HepG2 (cell line): ENCODE measurements at places on chromosomes 4 and X.

DNA sequence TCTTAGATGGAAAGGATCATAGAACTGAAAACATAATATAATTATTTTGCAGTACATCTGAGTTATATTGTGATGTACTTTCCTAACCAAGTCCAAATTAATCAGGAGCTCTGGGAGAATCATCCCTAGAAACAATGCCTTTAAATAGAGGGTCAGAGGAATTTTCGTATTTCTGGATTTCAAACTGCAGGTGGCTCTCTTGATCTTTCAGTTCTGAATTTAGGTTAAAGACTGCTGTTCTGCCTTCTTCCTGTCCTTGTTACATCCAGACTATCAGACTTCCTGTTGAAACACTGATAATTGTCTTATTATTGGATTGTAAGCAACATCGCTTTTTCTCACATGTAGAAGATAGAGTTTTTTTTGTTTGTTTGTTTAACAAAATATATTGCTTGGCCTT lies 142.7 kb downstream of the RPA4 start:
- no peak for DNase-seq

- no peak for DNase-seq
Measured at GRCh38 chrX:121863976-121864375, 816.6 kb downstream of the GLUD2 start.

DNA sequence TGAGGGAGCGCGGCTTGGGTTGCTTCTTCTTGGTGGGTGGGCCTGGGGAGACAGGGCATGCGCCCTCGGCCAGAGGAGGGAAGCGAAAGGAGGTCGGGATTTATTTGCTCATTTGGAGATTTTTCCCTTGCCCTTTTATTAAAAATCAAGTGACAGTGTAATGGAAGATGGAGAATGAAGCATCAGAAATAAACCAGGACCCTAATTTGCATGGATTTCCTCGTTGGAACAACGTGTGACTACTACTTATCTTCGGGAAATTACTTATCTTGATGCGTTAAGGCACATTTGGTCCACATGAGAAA lies 709 bp upstream of the CLOCK start:
- no peak for DNase-seq

DNA sequence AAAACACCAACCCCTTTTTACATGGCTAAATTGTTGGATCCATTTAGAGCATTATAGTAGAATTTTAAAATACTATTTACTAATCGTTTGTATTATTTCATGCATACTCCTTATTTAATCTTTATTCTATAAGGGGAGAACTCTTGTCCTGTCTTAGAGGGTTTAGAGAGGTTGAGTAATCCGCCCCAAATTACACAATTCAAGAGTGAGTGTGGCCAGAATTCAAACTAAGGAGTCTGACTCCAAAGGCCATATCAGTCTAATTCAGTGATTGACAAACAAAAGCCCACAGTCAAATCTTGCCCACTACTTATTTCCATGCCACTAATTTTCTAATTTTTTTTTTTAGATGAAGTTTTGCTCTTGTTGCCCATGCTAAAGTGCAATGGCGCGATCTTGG lies 33.7 kb upstream of the NEIL3 start:
- DNase-seq, result no peak

GRCh38 chrX:71181558-71181909 lies 36.9 kb downstream of the NLGN3 start:
- no peak for DNase-seq

DNA sequence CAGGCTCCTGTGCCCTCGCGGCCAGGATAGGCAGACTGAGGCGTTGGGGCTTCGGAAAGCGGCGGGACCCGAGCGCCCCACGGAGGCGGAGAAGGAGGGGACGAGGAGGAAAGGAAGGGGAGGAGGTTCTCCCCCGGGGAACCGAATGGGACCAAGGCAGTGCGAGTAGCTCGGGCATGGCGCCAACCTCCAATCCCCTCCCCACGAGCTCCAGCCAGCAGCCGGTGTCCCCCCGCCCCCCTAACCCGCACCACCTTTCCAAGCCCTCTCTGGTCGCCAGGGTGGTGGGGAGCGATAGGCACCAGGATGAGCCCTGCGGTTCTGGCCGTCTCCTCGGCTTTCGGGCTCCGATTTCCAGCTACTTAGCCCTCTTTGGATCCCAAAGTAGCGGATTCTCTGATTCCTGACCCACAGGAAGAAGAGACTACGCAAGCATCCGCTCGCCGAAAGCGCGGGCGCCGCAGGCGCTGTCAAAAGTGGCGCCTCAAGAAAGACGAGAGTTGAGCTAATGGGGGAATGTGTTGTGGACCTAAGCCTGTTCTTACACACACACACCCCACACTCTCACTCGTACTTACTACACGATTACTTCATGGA lies 15.2 kb upstream of the ZIC3 start:
- no peak for DNase-seq

GRCh38 chrX:57918750-57919436 lies 8.6 kb upstream of the ZXDA start:
- peak; percentile 5 for DNase-seq

DNA sequence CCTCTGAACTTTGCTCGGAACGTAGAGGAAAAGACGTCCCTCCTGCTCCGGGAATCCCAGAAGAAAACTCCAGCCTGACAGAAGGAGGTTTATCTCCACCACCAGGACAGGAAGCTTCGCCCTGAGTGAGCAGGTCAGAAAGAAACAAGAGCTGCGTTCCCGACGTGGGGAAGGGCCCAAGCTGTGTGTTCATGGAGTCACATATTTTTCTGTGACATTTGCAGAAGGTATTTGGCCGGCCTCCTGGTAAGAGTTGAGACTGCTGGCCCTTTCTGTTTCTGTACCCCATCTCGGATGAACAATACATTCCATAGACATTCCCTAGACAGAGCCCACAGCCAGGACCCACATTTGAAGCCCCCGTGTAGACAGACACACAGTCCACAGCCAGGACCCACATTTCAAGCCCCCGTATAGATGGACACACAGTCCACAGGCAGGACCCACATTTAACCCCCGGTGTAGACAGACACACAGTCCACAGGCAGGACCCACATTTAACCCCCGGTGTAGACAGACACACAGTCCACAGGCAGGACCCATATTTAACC lies 230.8 kb downstream of the SHOX start:
- no peak for DNase-seq

DNA sequence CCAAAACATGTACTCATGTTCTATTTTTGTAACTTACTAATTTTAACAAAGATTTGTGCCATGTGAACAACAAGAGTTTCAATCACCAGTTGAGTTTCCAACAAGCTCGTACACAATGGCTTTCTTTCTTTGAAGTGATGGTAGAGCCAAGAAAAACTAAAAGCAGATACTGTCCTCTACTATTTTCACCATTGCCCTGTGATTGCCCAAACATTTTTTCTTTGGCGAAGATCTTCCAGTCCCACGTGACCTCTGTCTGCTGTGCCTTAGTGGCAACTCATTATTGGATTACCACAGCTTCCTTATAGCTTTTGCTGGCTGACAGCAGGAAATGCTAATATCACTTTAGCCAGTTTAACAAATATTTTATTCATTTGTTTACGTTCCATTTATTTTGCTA lies 1147.1 kb downstream of the STIM2 start:
- DNase-seq, result no peak
